ENCODE measurements at places on chromosomes 5 and 9.

DNA sequence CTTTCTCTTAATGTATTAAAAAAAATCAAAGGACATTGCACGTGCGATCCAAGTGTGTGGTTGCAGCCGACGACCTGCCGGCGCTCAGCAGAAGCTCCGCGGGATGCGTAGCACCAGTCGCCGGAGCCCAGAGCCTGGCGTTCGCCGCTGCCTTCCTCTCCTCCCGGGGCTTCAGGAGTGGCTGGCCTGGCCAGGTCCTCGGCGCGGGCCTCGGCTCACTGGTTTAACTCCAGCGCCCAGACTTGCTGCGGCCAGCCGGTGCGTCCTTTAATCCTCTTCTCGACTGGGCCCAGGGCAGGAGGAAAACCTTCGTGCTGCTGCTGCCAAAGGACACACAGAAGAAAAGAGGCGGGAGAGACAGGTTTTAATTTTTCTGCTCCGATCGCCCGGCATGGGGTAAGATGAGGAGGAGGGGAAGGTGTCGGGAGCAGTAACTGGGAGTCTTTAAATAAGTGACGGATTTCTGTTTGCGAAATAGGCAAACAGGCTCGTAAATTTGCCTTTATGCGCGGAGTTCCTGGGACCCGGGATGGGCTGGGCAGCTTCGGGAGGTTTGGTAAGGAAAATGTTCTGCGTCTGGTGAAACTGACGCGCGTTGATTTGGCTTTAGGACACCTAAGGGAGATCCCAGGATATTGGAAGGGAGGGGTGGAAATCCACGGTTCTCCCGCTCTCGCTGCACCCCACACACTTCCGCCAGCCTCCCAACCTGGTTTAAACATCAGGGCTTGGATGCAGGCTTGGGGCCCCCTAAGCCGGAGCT is 2.3 kb downstream of the HAND1 start:
- DNase-seq: no peak

- no peak for DNase-seq
These were observed 47.1 kb upstream of the MATR3 start for GRCh38 chr5:139246394-139246793.

DNA sequence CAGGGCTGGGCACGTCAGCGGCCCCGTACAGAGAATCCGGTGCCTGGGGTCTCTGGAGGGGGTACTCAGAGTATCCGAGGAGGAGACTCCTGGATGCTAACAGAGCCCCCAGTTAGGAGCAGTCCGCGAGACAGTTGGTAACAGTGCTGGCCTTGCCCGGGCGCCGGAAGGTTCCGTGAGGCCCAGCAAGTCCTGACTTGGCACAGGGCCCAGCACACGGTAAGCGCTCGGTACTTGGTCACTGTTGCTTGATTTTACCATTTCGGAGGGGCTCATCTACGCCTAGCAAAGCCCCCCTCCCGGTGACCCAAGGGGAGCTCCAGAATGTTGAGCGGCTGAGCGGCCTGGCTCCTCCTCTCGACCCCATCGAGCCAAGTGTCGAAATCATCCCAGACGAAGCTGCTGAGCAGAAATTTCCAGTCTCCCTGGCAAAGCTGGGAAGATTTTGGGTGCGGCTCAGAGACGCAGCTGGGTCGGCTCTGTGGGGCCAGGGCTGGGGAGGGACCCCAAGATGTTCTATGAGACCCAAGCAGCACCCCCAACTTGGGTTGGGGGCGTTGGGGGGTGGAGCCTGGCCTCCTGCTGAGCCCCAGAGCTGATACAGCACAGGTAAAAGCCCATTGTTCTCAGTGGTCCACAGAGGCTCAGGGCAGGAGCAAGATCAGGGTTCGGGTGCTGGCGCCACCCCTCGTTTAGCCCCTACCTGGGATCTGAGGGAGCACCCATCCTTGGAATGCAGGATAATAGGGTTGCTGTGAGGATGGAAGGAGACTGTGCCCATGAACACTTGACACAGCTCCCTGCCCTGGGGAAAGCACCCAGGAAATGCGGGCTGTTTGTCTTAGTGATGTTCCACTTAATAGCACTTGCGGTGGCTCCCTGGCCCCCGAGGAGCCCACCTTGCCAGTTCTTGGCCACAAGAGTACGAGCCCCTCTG is 137.2 kb downstream of the C9orf50 start:
- peak; percentile 20 for DNase-seq

DNA sequence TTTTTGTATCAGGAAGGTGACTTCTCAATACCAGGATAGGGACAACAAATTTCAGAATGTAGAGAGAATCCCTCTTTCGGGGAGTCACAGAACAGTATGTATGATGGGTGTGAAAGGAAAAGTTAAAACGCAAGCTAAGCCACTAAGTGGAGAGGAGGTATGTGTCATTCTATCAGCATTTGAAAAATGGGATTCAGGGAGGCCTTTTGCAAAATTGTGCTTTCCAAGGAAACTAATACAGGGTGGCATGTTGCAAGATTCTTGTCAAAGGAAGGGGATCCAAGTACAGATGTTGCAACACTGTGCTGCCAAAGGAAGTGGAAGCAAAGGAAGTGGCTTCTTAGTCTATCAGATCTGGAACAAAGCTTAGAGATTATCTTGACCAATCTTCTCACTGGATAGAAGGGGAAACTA is 12.6 kb upstream of the TNIP1 start:
- no peak for DNase-seq

DNA sequence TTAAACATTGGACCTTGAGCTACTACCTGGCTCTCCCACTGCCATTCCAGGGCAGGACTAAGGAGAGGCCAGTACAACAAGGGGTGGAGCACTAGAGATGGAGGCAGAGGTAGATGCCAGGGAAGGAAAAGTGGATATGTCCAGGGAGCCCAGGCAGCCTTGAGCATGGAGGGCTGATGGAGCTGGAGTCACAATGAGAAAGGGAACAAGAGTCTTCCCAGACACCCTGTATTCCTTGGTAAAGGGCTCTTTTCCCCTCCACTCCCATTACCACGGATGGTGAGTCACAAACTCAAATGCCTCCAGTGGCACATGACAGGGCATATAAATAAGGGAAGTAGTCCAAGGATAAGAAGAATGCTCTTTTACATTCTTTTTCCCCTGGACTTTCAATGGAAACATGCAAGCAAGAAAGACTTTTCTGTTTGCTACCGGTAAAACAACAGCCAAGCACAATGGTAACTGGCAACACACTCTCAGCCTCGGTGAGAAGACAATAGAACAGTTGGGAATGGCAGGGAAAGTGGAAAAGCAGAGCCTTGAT is 16.7 kb downstream of the ERAP1 start:
- no peak for DNase-seq

GRCh38 chr9:123761905-123762605 is 167.9 kb downstream of the DENND1A start:
- DNase-seq: no peak

DNA sequence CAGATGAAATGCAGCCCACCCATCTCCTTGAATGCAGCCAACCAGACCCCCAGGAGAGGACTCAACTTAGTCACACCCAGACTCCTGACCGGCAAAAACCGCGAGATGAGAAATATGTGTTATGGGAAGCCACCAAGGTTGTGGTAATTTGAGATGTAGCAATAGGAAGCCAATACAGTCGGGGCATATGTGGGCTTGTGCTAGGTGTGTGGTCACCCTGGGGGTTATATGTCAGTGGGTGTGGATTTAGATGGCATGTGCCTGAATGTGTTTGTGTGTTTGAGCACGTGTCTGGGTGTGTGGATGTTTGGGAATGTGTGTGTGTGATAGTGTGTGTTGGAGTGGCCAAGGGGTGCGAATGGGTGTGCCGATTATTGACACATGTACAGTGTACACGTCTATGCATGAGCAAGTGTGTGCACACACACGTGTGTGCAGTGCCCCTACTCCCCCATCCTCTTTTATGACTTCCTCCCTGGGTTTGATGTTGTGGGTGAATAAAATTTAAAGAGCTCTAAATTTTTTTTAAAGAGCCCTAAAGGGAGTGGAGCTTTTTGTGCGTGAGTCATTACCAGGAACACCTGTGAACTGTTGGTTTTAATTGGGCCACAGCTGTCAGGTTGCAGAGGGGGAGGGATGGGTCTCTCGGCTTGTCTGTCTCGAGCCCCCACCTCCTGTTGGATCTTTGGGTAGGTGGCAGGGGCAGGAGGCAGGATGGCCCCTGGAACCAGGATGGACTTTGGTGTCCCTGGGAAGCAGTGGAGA is 86.8 kb downstream of the LHX2 start:
- DNase-seq: no peak

DNA sequence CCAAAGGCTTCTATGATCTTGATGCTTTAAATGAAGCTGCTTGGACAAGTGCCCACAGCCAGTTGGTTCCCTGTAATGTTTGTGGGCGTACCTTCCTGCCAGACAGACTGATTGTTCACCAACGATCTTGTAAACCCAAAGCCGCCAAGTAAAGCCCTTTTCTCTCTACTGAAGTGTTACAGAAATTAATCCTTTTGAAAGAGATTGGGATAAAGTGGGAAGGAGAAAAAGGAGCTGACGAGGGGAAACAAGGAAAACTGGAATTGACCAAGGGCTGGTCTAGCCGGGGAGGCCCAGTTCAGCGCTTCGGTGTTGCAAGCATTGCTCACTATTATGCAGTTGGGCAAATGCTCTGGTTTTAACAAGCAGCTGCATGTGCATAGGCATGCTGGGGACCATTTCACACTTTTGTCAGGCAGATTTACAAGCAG is 53.2 kb downstream of the ZNF474 start:
- DNase-seq: peak; percentile 9

GRCh38 chr9:28782630-28783029 is 1209.3 kb upstream of the C9orf72 start:
- no peak for DNase-seq

All from DMS153 (cell line).